ENCODE measurements at places on chromosomes 11 and 22. TPM values are rescaled to one million over a fixed set of nuclear protein-coding genes. Genes with fewer than 3 reads are reported as not detected.

KIRREL3 gene
- not detected for total RNA-seq

AIFM3 gene
- 4.0 TPM for total RNA-seq

NLRP14 gene
- total RNA-seq, result 0.04 TPM

ABCC8 gene
- not detected for total RNA-seq

SCARF2 gene
- 3.1 TPM for total RNA-seq

TEX12 gene
- total RNA-seq, result not detected

ART1 gene
- total RNA-seq, result not detected

FDX1 gene
- 14.3 TPM for total RNA-seq

MOV10L1 gene
- total RNA-seq, result not detected

C11orf87 gene
- total RNA-seq, result under 0.01 TPM

KDM4D gene
- total RNA-seq, result 1.2 TPM

ZFTA gene
- total RNA-seq, result 4.9 TPM

GUCY1A2 gene
- total RNA-seq, result 0.08 TPM
